Mesangial cell (primary cell): ENCODE measurements at places on chromosomes 4 and X. TPM values are rescaled to one million over a fixed set of nuclear protein-coding genes. Genes with fewer than 3 reads are reported as not detected.

The CFI gene
- total RNA-seq, result 3.9 and 69.6 TPM in 2 replicates

The P2RY4 gene
- total RNA-seq, result 0.13 TPM in 1 of 2 replicates, not detected in the other

The TEX13B gene
- total RNA-seq, result not detected in 2 replicates

The MAGEC3 gene
- not detected in 2 replicates for total RNA-seq
